ENCODE measurements at places on chromosomes 5 and 9.
A peak's percentile ranks its signal among the peaks of the same experiment; 100 is the strongest.

GRCh38 chr5:83721953-83722901, 1.6 kb upstream of the HAPLN1 start:
- DNase-seq: peak; percentile 43

- DNase-seq: no peak
These were observed 11.9 kb downstream of the CCDC180 start for GRCh38 chr9:97319395-97319794.

DNA sequence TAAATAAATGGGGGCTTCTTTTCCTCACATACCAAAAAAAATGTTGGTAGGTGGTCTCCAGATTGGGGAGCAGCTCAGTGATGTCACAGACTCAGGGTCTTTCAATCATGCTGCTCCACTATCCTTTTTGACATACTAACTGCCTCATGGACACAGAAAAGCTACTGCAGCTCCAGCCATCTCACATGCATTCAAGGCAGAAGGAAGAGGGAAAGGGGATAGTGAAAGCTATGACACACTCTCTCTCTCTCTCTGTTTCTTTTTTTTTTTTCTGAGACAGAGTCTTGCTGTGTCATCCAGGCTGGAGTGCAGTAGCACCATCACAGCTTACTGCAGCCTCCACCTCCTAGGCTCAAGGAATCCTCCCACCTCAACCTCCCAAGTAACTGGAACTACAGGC, 7.9 kb upstream of the ADGRD2 start:
- no peak for DNase-seq

- DNase-seq: no peak
These were observed 8.4 kb upstream of the PHYHD1 start for GRCh38 chr9:128912270-128912853.

DNA sequence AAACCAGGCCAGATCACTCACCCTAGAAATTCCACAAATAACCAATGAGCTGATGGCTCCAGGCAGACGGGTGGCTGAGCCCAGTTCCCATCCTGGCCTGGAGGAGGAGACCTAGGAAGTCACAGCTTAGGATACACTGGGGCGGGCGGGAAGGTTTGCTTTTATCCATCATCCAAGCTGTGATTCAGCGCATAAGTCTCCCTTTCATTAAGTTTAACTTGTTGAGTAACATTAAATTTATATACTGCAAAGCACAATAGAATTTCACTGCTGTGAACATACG, 55.7 kb downstream of the THBS4 start:
- no peak for DNase-seq

GRCh38 chr9:109935406-109936087, 155.5 kb downstream of the PALM2AKAP2 start:
- no peak for DNase-seq

DNA sequence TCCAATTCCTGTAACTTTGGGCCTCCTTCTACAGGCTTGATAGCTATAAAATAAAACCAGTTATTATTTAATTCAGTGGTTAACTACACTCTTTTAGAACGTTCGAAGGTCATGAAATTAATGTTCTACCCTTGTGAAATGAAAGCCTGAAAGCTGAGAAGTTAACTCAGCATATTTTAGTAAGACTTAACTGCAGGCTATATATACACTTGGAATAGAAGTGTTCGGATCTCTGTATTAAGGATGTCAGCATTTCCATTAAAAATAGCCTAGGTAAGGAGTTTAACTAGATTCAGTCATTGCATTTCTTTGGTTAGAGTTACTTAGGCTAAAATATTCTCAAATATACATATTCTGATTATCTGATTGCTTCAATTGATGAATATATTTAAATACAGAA, 229.2 kb downstream of the MRPS30 start:
- DNase-seq: no peak

DNA sequence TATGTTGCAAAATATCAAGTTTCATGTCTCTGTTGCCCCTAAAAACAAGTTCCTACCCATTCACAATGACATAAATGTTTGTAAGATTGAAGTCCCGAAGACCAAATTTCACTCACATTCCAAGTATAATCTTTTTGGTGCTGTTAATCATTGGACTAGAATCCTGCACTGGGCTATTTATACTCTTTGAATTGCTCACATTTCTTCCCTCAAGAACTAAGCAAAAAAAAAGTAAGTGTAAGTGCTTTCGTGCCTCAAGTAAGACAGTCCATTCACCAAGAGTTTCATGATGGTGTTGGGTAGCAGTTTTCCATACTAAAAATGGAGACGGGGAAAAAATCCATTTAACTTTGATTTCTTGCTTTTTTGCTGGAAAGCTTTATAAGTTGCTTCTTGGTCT, 242.3 kb downstream of the EBF1 start:
- DNase-seq: no peak

DNA sequence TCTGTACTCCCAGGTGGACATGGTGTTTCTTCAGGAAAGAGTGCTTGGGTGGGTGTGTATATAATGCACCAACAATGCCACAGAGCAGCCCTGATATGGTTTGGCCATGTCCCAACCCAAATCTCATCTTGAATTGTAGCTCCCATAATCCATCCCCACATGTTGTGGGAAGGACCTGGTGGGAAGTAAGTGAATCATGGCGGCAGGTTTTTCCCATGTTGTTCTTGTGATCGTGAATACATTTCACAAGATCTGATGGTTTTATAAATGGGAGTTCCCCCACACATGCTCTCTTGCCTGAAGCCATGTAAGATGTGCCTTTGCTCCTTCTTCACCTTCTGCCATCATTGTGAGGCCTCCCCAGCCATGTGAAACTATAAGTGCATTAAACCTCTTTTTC, 158.5 kb downstream of the NR3C1 start:
- no peak for DNase-seq

DNA sequence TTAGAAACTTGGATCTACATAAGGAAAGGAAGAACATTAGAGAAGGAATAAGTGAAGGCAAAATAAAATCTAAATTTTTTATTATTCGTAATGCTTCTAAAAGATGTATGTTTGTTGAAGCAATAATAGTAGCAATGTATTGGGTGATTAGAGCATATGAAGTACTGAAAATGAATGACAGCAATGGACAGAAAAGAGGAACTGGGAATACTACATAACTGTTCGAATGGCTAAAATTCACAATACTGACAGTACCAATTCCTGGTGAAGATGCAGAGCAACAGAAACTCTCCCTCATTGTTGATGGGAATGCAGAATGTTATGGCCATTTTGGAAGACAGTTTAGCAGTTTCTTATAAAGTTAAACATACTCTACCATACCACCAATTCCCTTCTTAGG, 177.3 kb upstream of the SPEF2 start:
- no peak for DNase-seq

GRCh38 chr5:3531320-3531986, 64.2 kb upstream of the IRX1 start:
- no peak for DNase-seq

DNA sequence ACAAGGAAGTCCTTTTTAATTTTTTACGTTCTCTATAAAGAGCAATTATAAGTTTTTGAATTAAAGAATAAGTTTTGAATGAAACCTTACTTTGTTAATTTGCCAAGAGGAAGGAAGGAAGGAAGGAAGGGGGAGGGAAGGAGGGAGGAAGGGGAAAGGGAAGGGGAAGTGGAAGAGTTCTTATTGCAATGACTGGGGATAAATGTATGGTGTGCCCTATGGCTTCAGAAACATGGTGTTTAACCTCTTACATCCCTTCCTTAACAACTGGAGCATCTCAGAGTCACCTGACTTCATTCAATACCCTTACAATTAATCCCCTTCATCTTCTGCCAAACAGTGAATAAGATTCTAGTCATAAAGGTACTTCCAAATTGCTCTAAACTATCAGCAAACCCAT, 16.0 kb downstream of the CEMIP2 start:
- no peak for DNase-seq

GRCh38 chr5:24073107-24073506, 565.7 kb downstream of the PRDM9 start:
- DNase-seq: no peak

DNA sequence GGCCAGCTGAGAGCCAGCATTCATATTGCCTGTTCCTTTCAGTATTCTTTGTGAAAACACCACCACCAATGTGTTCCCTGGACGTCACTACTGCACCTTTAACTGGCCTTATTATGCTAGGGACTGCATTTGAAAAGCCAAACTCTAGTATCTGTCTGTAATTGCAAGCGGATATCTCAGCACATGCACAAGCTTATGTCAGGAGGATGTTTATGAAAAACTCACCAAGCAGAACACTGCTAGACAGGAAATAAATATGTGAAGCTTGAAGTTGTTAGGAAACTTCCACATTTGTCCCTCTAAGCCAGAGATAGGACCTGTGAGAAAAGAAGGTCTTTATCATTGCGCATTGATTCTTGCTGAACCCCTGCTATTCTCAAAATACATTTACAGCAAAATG, 135.4 kb upstream of the CCDC152 start:
- no peak for DNase-seq

DNA sequence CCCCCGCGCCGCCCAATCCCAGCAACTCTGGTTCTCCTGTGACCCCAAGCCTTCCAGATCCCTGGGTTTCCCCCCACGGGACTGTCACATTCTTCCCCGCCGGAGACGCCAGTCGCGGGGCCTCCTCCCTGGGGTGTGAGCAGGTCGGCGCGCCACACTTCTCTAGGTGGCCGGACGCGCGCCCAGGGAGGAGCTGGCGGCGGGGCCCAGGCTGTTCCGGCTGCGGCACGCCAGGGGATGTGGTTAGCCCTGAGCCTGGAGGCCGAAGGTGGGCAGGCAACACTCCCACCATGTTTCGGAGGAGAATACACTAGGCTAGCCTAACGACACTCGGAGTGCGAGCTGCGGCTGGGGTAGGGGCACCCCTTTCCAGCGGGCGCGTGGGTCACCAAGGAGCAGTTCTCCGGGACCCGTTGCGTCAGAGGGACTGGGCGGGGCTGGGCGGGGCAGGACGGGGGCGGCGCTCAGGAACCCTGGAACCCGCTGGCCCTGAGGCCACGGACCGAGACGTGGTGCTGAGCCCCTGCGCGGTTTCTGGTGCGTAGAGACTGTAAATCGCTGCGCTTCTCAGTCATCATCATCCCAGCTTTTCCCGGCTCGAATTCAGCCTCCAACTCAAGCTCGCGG, at the start of gene SLC27A6:
Gene SLC27A6, plus strand, starts transcription at position 478 of the 627 bp plus-strand sequence. CDS start 650 bp downstream, outside the sequence.
- peak; percentile 8 for DNase-seq

DNA sequence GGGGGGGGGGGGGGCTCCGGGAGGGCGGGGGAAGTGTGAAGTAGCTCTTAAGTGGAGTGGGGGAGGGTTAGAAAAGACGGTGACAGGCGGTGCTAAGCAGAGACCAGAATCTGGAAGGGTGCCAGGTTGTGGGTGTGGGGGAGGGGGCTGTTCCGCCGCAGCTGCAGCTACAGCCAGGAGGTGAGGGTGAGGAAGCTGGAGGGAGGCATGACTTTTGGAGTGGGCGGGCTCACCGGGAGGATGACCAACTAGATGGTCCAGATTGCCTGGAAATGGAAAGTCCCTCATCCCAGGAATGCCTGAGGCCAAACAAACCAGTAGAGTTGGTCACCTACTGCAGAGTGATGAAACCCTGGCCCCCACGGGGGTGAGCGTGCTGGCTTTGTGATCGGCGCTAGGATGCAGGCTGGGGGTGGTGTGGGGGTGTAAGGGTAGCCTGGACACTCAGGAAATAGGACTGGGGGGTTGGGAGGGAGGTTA, 158.1 kb upstream of the SHB start:
- peak; percentile 40 for DNase-seq

GRCh38 chr5:115708819-115709477, 83.1 kb upstream of the TMED7 start:
- no peak for DNase-seq

- DNase-seq: no peak
These were observed 28.9 kb upstream of the EEIG1 start for GRCh38 chr9:128009639-128010038.

GRCh38 chr5:171586436-171586835, 167.0 kb downstream of the FGF18 start:
- no peak for DNase-seq

All from muscle of arm (tissue), 14 donors.